ENCODE measurements at places on chromosomes 4 and X. TPM values are rescaled to one million over a fixed set of nuclear protein-coding genes. Genes with fewer than 3 reads are reported as not detected.
A peak's percentile ranks its signal among the peaks of the same experiment; 100 is the strongest.

DNA sequence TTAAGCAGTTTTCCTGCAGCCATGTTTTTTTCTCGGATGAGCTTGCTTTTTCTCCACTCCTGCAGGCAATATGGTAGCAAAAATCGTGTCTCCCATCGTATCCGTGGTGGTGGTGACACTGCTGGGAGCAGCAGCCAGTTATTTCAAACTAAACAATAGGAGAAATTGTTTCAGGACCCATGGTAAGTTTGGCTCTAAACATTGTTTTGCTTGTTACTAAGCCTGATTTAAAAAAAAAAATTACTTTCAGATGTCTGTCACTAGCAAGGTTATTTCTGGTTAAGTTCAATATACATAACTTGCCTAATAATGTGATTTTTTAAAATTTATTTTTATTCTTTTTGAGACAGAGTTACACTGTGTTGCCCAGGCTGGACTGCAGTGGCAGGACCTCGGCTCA is 17.5 kb upstream of the GYG2 start:
- no peak for DNase-seq

DNA sequence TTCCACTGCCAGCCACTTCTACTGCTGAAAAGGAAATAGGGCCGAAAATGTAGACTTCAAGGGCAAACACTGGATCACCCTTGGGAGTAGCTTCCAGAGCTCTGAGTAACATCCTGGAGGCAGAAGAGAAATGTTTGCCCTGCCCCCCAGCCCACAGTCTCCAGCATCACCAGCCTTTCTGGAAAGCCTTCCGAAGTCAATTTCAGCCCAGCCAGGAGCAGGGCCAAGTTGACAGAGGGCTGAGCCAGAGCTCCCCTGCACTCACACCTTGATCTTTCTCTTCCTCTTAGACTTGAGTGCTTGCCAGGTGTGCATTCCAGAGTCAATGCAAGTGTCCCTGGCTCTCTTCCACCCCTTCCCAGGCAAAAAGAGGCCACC is 35.2 kb downstream of the SLC25A5 start:
- peak; percentile 22 for DNase-seq

- no peak for DNase-seq
These were observed 5.3 kb upstream of the PLXNA3 start for GRCh38 chrX:154452823-154453222.

DNA sequence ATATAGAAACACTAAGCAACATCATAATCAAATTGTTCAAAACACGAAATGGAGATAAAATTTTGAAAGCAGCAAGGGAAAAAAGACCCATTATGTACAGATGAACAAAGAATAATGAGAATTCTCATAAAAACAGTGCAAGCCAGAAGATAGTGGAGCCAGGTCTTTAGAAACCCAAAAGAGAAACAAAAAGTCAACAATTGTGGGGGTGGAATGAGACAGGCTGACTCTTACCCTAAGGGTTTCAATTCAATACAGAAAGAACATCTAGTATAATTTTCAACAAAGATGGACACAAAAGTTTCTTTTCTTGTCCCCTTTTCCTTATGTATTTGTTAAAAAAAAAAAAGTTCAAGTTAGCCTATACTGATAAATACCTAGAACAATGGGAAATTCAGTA is 34.0 kb upstream of the MAGEB2 start:
- DNase-seq: no peak

- DNase-seq: no peak
These were observed 996.4 kb downstream of the C4orf33 start for GRCh38 chr4:130092187-130093015.

- no peak for DNase-seq
These were observed 9.8 kb downstream of the AKAP17A start for GRCh38 chrX:1601051-1601767.

GRCh38 chr4:11746734-11747133 is 318.0 kb upstream of the HS3ST1 start:
- no peak for DNase-seq

- DNase-seq: peak; percentile 63
These were observed 13.3 kb upstream of the FGFR3 start for GRCh38 chr4:1779588-1780382.

DNA sequence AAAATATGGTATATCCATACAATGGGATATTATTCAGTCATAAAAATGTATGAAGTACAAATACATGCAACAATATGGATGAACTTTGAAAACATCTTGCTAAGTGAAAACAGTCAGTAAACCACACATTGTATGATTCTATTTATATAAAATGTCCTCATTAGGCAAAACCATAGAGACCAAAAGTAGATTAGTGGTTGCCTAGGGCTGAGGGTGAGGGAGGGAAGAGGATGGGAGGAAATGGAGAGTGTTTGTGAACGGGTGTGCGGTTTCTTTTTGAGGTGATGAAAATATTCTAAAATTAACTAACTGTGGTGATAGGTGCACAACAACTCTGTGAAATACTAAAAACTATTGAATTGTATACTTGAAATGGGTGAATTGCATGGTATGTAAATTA is 29.6 kb downstream of the TEX11 start:
- DNase-seq: no peak

DNA sequence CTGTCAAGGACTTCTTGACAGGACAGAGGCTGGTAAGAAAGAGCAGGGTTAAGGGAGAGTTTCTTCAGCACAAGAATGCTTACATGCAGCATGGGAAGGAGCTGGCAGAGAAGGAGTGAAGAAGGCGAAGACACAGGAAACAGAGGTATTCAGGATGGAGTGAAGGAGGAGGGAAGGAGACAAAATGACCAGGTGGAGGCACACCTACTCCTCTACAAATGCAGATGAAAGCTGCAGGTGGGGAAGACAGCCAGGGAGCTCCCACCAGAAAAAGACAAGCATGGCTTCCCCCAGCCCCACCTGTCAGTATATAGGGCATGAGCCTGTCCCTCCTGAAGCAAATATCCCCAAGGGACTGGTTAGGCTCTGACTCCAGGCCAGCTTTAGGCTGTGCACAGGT is 29.6 kb upstream of the NKRF start:
- DNase-seq: no peak

The FAM156B gene
- total RNA-seq: 6.3 TPM

The MYOZ2 gene
- total RNA-seq: not detected

- peak; percentile 4 for DNase-seq
These were observed 11.3 kb upstream of the DRP2 start for GRCh38 chrX:101208152-101208905.

DNA sequence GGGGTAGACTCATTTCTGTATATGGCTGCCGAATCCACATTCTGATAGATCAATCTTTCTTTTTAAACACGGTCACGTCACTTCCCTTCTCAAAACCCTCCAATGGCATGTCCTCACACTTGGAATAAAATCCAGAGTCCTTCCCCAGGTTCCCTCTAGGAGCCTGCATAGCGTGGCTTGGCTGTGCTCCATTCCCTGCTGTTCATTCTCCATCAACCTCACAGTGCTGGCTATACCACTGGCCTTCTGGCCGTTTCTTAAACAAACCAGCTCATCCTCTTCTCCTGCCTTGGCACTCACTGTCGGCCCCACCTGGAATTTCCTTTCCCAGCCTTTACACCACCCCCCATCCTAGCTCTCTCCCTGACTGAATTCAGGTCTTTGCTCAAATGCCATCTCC is 77.1 kb downstream of the RBM47 start:
- DNase-seq: no peak

GRCh38 chrX:38859602-38860001 is 58.3 kb downstream of the MID1IP1 start:
- DNase-seq: no peak

DNA sequence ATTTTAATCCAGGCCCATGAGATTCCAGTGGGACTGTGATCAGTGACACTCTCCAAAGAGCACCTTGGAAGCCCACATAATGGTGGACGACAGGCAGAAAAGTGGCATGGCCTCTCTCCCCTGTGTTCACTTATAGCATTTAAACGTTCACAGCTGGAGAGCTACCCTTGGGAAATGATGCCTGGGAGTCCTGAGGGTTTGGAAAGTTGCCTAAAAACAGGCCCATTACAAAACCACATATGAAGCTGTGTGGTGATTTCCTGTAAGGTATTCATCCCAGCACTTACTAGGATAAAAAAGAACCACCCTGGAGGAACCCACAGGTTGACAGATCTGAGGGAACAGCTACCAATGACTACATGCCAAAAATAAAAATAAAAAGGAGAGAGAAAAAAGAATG is 193.2 kb downstream of the RASL11B start:
- no peak for DNase-seq

DNA sequence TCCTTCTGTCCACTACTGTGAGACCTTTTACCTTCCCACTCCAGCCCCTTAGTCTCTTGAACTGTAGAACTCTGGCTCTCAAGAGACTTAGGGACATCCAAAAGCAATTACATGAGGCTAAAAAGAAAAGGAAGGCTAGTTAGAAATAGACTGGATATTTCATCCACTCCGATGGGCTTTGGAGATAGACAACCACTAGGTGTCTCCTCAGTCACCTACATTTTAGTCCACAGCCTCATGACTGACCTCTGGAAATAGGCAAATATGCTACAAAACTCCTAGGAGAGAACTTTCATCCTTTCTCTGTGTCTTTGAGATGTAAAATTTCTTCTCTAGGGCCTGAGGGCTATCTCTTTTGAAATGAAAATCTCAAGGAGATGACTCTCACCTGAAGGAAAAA is 45.1 kb upstream of the LAMP2 start:
- peak; percentile 32 for DNase-seq

The MGARP gene
- total RNA-seq: 0.11 TPM

GRCh38 chr4:17094159-17094875 is 195.9 kb upstream of the LDB2 start:
- no peak for DNase-seq

DNA sequence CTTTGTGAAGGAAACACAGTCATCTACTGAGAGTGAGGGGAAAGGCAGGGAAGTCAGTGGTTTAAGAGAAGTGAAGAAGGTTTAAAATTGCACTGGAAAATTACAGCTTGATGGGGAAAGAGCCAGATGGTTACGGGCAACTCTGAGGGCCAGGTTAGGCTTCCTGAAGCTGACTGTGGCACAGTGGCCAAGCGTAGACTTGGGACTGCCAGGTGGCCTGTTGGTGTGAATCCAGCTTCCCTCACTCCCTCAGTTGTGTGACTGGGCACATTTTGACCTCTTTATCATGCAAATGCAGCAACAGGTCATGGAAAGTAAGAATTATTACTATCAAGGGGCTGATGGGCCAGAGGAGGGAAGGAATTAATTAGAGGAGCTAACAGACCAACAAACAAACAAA is 390.1 kb downstream of the UNC5C start:
- no peak for DNase-seq

DNA sequence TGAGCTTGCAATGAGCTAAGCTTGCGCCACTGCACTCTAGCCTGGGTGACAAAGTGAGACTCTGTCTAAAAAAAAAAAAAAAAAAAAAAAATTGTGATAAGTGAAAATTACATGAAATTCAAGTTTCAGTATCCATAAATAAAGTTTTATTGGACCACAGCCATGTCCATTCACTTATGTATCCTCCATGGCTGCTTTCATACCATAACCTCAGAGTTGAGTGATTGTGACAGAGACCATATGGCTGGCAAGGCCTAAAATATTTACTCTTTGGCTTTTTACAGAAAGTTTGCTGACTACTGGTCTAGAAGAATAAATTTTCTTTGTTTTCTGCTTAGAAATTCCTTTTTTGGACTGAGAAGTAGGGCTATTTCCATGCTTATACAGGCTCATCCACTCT is 11.8 kb upstream of the SHISA3 start:
- DNase-seq: no peak

DNA sequence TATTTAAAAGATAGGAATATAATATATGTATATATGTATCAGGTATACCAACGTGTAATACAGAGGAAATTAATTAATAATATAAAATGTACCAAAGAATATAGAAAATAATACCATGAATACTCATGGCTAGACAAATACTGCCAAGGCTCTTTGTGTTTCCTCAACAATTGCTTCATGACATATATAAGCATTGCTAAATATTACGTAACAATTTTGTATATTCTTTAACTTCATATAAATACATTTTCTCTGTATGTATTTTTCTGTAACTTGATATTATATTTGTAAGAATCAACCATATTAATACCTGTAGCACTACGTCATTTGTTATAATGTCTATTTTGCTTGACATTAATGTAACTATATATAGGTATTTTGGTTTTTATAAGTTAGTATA is 104.0 kb downstream of the CEP44 start:
- DNase-seq: no peak

GRCh38 chr4:36208893-36209473 is 35.3 kb downstream of the ARAP2 start:
- no peak for DNase-seq

DNA sequence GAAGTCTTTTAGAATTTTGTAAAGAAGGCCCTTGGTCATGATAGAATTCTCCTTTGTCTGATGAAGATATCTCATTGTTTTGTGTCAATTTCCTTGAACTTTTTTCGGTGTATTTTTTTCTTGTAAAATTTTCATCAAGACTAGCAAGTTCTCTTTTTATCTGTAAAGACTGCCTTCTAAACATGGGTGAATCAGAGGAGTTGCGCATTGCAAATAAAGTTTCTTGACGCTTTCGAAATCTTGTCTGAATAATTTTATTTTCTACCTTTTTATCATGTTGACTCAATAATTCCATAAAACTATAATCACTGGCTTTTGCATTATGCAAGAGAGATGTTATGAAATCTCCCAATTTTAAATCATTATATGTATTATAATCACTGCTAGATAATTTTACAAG is 66.2 kb downstream of the NCAPG start:
- no peak for DNase-seq

The CHRDL1 gene
- total RNA-seq: not detected

GRCh38 chr4:71211748-71212147 is 127.1 kb upstream of the SLC4A4 start:
- DNase-seq: no peak

DNA sequence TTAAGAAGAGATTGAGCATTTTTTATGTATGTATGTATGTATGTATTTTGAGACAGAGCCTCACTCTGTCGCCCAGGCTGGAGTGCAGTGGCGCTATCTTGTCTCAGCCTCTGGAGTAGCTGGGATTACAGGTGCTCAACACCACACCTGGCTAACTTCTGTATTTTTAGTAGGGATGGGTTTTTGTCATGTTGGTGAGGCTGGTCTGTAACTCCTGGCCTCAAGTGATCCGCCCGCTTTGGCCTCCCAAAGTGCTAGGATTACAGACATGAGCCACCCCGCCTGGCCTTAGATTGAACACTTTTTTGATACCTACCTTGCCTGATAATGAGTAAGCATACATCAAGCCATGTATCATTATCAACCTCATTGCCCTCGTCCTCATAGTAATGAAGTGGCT is 2.7 kb downstream of the N4BP2 start:
- DNase-seq: no peak

DNA sequence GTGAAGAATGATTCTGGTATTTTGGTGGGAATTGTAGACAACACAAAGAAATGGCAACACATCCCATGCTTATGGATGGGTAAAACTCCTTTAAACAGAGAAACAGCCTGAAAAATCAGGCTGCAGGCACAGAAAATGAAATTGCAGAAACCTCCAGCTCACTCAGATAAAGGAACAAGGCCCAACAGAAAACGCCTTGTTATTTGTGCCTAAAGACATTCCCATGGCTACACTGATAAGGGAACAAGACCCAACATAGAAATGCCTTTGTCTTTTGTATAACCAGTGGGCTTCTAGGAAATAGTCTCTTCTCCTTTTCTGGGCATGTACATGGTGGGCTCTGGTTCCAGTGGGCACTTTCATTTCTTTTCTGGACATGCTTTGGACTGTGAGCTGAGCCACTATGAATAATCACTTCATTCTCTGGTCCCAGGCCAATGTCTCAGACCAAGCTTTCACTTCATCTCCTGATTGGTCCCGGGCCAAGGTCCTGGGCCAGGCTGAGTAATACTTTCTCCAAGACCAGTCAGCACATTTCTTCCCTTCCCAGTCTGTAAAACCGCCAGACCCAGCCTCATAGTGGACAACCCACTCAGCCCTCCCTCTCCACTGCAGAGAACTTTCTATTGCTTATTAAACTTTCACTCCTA is 160.5 kb downstream of the TBX22 start:
- no peak for DNase-seq

Measured in HepG2 (cell line).